GM12865 (cell line): ENCODE measurements at places on chromosomes 11 and 22.
A peak's percentile ranks its signal among the peaks of the same experiment; 100 is the strongest.

- no peak for DNase-seq
Measured at GRCh38 chr11:78470861-78471442, 53.3 kb upstream of the GAB2 start.

DNA sequence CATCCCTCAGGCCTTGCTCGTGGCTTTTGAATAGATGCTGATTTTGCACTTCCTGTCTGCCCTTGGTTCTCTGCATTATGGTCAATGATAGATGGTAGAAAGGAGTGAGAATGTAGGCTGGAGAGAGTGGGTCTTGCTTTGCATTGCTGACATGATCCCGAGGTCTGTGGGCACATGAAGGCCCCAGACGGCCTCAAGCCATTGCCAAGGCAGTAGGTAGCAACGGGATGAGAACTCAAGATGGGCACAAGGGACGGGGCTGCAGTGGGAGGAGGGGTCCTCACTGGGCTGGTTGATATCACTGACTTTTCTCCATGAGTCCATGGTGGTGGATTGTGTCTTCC is 54.0 kb downstream of the GAB4 start:
- DNase-seq: no peak

GRCh38 chr11:69010361-69010891 is 2.6 kb downstream of the MRGPRF start:
- DNase-seq: no peak

GRCh38 chr11:82867495-82868082 is 32.6 kb downstream of the PRCP start:
- DNase-seq: peak; percentile 86

GRCh38 chr11:2540992-2541680 is 96.3 kb downstream of the KCNQ1 start:
- no peak for DNase-seq

- no peak for DNase-seq
Measured at GRCh38 chr22:29992341-29993275, 87.7 kb upstream of the HORMAD2 start.

DNA sequence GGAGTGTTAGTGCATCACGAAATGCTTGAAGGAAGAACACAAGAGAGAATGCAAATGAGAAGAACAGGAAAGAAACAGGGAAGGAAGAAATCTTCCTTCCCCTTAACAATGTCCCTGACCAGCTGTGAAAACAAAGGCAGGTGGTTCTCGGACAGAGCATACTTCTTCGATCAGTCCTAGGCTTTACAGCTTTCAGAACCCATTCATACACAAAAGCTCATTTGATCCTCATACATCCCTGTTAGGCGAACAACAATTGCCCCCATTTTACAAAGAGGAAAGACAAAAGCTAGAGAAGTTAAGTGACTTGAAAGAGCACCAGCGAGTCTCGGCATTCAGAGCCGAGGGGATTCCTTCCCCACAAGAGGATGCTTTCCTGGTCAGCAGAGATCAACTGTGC is 57.2 kb upstream of the LRRC55 start:
- no peak for DNase-seq

DNA sequence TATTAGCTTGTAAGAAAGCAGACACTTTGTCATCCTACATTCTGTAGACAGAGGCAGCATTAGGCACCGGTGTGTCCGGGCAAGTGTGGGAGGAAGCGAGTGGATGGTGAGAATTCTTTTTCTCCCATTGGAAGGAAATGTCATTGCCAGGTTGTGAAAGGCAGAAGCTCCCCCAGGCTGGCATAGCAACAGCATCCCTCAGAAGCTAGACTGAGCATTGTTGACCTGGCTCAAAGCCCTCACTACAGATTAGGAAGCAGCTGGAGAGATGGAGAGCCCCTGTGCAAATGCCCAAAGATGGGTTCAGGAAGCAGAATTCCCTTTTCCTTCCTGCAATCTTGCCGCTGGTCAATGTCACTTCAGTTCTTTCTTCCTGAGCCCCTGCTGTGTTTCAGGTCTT is 1299.3 kb downstream of the TBC1D22A start:
- DNase-seq: no peak

GRCh38 chr22:48424201-48424627 is 1403.5 kb downstream of the BRD1 start:
- DNase-seq: no peak

- no peak for DNase-seq
Measured at GRCh38 chr22:35582218-35582860, 34.8 kb downstream of the MB start.

DNA sequence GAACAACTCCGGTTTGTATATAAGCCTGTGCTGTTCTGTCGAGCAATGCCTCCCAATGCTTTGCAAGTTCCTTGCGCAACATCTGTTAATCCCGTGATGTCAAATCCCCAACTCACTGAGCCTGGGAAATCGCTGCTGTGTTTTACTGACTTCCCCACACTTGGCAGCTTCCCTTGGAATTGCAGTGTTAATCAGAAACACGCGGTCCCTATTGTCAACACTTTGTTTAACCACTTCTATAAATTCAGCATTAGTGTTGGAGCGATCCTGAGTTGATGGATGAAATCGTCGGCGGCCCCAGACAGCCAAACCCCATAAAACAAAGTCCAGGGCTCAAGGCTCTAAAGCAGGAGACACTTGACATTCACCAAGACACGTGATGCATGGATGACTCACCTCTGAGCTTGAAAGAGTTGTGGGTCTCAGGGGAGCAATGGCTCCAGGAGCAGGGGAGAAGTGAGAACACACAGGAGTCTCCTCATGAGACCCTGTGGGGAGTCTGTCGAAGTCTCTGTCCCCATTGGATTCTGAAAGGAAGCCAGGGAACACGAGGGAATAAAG is 555.3 kb downstream of the MIAT start:
- no peak for DNase-seq

DNA sequence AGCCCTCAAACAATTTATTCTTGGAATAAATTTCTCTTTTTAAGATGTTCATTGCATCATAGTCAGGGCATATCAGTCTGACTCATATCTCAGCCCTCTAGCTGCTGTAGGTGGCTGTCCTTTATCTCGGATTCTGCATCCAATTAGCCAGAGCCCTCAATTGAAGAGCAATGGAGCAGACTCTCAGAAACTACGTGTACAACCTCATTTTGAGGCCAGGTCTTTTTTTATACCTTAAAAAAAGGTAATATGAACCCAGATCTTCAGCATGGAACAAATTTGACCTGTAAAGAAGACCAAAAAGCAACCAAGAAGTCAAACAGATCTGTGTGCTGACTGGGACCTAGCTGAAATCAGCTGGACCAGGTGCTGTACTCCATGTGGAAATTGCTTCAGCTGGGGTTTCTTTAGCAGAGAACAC is 8.7 kb downstream of the OR52A5 start:
- DNase-seq: no peak

GRCh38 chr11:108670451-108670850 is 5.6 kb downstream of the DDX10 start:
- DNase-seq: no peak

DNA sequence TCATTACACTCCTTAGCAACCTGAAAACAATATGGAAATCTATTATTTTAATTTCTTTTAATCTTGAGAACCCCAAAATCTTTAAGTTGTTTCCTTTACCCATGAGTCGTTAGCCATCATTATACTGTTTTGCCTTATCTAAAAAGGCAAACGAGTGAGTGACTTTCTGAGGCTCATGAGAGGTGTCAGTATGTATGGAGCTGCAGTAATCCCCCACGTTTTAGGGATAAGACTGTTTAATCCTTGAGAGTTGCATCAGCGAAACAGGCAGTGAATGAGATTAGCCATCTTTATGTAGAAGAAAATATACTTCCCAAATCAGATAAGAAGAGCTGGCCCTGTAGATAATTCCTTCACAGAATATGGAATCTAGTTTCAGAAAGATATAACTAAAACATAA is 1147.0 kb downstream of the DLG2 start:
- DNase-seq: no peak

- peak; percentile 50 for DNase-seq
Measured at GRCh38 chr11:123822032-123822431, 15.9 kb upstream of the OR6M1 start.

GRCh38 chr11:122749005-122749687 is 89.2 kb upstream of the CRTAM start:
- DNase-seq: peak; percentile 81

DNA sequence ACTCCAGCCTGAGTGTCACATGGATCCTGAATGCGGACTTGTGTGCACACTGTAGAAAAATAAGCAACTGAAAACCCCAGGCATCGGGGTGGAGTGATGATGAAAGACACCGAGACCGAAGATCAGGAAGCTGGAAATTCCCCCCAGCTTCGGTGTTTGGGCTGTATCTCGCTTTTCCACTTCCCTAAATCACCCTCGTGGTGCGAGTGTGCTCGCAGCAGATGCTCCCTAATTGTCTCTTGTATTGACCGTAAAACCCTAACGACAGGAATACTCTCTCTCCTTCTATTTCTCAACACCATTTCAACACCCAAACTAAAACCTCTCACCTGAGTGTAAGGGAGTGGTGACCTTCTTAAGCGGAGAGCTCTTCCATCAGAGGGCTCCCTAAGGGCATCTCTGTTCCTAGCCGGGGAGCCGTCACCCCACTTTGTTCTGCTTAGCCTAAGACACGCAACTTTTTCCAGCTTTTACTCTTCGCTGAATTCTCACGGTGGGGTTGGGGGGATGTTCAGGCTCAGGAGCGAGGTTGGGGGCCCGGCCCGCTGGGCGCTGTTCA is 635 bp upstream of the GRK3 start:
- DNase-seq: peak; percentile 70

GRCh38 chr11:11948242-11948947 is 60.0 kb downstream of the DKK3 start:
- no peak for DNase-seq

DNA sequence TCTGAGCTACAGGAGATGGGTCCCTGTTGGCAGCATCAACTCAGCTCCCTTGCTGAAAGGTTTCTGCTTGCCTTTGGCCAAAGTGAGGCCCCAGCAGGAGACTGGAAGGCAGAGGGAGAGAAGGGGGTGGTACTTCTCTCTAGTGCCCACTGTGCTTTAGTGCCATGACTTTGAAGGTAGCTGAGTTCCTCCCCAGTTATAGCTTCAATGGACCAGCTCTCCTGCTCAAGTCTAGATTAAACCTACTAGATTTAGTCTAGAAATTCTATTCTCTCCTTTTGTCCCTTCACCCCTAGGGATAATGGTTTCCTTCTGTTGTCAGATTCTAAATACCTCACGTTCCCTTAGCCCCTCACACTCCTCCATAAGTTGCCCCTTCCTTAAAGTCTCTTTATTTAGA is 119.2 kb downstream of the TIMP3 start:
- no peak for DNase-seq

- peak; percentile 40 for DNase-seq
Measured at GRCh38 chr22:36237462-36238372, 1.6 kb downstream of the APOL2 start.

- DNase-seq: no peak
Measured at GRCh38 chr11:98536023-98536422, 484.7 kb upstream of the CNTN5 start.

DNA sequence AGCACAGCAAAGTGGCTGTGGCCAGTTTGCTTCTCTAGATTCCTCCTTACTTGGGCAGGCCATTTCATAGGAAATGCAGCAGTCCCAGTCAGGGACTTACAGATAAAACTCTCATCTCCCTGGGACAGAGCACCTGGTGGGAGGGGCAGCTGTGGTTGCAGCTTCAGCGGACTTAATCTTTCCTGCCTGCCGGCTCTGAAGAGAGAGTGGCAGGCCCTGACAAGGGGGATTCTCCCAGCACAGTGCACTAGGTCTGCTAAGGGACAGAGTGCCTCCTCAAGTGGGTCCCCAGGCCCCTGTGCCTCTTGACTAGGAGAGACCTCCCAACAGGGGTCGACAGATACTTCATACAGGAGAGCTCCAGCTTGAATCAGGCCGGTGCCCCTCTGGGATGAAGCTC is 1649.1 kb downstream of the LRRC4C start:
- no peak for DNase-seq

DNA sequence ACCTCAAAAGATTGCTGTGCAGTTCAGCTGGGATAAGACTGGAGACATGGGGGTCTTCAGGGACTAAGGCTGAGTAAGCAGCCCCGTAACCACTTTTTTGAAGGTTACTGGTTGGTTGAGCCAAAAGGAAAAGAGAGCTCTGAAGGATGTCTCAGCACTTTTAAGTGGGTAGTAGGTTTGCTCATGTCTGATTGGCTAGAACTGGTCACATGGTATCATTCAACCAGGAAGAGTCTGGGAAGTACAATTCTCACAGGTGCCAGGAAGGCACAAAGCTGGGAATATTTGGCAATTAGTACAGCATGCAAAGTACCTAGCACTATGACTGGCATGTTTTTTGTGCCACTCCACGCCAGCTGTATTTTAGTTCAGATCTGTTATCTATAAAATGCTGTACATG is 58.1 kb downstream of the SNX19 start:
- DNase-seq: peak; percentile 22

GRCh38 chr11:129119036-129119435 is 73.1 kb downstream of the ARHGAP32 start:
- no peak for DNase-seq

DNA sequence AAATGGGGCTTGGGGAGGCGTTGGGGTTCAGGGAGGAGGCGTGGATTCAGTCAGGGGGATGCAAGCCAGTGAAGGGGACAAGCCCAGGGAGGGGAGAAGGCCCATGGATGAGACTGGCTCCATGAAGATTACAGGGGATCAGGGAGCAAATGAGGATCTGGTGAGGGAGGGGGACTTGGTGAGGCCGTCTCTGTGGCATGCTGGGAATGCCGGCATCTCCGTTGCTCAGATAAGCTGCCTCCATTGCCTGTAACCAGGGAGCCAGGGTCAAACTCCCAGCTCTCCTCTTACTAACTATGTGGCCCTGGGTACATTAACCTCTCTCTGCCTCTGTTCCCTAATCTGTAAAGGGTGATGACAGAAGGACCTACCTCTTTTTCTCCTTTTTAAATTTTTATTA is 38.7 kb downstream of the TPBGL start:
- DNase-seq: no peak

DNA sequence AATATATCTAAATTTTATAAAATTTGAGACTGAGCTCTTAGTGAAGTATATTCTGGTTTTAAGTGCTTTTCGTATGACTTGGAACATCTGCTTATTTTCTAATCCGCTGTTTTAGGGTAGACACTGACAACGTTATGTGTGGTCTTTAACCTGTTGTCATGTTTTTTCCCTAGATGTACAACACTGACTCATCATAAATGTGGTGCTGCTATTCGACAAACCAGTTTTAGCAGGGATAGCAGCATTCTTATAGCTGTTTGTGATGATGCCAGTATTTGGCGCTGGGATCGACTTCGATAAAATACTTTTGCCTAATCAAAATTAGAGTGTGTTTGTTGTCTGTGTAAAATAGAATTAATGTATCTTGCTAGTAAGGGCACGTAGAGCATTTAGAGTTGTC is 23.8 kb upstream of the HIKESHI start:
- DNase-seq: no peak

DNA sequence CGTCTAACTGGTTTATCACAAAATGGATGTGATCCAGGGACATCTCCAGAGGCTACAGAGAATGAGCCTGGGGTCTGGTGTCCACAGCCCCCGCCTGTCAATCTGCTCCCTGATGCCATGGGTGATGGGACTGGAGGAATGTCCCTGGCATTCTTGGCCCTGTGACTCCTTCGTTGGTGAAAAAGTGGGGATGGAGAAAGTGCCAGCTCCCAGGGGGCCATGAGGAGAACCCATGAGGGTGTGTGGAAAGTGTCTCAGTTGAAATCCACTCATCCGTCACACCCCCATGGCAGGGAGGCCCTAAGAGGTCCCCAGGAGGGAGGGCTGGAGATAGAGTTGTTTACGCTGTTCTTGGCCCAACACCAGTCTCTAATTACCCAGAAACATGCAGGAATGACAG is 322.0 kb downstream of the CTTN start:
- no peak for DNase-seq
